ENCODE measurements at places on chromosomes 2 and 18.

DNA sequence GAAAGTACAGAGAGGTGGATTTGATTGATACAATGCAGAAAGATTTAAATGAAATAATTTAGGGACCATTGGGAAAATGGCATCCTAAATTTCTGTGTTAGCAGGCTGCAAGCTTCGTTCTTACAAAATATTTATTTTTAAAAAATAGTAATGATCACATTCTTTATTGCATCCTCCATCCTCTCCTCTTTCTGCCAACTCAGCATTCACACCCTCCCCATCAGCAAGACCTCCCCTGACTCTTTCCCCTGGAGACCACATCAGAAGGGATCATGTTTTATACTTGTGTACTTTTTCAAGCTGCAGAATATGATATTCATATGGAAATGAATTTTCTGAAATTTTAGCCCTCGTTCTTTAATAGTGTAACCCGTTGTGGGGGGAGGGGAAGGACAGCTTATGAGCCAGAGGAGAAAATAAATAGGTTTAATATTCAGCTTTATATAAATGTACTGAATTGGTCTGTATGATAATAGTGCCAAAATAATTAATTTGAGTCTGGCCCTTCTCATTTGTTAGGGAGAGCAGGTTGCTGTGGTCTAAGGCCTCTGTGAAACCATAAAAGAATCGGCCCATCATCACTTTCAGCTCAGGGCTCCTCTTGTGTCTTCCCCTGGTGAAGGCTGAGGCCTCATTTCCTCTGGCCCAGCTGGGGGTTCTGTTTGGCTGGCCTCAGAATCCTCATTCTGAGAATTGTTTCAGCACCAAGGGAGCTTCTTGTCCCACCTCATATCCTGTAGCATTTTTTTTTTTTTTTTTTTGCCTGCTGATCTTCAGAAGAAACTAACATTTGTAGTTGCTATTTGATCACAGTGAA is 330.8 kb downstream of the TXNL1 start:
- no peak for DNase-seq

DNA sequence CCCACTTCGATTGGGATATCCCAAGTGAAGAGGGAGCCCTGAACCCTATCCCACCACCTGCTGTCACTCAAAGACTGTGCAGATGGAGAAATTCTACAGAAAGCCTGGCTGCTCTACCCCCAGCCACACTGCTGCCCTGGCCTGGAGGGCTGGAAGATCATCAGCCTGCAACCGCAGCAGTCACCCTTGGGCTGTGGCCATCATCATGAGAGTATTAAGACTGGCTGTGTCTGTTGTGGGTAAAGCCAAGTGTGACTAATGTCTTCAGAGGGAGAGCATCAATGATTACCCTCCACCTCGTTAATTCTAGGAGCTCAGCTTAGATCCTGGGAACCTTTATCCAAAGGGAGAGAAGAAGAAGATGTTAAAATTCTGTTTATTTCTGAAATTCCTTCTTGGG is 221.5 kb downstream of the TFCP2L1 start:
- DNase-seq: no peak

DNA sequence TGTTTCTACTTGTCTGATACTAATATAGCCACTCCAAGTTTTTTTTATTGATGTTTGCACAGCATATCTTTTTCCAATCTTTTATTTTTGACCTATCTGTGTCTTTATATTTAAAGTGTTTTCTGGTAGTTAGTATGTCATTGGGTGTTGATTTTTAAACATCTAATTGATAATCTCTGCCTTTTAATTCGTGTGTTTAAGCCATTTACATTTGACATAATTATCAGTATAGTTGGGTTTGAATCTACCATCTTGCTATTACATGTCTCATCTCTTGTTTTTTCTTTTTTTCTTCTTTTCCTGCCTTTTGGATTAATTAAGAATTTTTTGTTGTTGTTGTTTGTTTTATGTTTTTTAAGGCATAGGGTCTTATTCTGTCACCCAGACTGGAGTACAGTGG is 44.2 kb downstream of the TAF1B start:
- no peak for DNase-seq

GRCh38 chr2:9199716-9200632 is 6.6 kb upstream of the ASAP2 start:
- no peak for DNase-seq

DNA sequence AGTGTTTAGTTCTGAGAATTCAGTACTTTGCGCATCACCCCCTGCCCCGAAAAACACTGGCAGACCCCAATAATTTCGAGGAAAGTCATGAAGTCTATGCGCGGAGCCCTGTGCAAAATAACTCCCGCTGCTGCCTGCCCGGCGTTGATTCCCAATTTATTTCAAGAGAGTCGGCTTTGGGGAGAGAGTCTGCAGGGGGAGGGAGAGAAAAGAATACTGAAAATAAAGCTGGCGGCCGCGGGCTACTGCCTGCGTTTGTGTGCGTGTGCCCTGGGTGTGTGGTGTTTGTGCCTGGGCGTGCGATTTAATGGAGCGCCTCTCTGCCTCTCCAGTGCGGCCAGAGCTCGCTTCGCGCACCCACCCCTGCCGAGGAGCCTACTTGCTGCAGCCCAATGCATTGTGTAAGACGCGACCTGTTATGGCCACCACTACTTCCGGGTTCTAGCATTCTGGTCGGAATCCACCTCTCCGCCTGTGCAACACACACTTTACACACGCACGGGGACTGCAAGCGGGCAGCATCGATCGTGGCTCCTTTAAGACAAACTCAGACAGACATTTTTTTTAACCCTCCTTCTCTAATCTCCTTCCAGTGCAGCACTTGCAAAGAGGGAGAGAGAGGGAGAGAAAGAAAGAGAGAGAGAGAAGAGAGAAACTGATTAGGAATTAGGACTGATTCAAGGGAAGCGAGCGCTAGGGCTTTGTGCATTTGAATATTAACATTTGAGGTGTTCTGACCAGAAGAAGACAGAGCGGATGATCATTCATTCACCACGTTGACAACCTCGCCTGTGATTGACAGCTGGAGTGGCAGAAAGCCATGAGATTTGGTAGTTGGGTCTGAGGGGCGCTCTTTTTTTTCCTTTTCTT is at the start of gene MEIS1:
Gene MEIS1, plus strand, starts transcription at position 447 of the 870 bp plus-strand sequence. CDS start 732 bp downstream, outside the sequence.
- no peak for DNase-seq

DNA sequence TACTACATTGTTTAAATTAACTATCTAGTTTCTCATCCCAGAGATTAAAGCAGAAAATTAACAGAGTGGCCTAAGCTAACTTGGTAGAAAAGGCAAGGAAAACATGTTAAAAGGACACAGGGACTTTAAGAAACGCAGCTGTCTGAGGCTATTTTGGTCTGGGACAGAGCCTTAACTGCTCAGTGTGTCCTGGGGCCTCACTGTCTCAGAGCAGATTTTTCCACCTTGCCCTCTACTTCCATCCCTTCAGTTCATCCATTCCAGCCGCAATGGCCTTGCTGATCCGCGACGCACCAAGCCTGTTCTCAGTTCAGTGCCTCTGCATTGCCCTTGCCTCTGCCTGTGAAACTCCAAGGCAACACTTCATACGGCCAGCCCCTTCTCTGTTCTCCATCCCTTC is 114.9 kb upstream of the OSR1 start:
- no peak for DNase-seq

- DNase-seq: no peak
These were observed 37.1 kb downstream of the RAMP1 start for GRCh38 chr2:237896507-237896892.

- DNase-seq: no peak
These were observed 541.7 kb downstream of the ERBB4 start for GRCh38 chr2:211996857-211997256.

DNA sequence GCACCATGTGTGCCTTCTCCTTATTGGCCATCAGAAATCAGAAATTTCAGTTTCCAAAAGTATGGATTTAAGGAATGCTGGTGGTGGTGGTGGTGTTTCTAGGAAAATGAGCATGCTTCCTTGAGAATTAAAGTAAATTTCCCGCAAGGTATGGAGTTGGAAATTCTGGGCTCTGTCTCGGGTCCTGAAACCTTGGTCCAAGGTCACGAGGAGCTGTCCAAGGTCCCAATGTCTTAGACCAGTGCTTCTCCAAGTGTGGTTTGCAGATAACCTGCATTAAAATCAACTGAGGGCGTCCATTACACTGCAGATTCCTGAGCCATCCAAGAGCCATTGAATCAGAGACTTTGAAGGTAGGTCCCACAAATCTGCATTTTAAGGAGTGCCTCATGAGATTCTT is 210.9 kb upstream of the PKDCC start:
- DNase-seq: no peak

- no peak for DNase-seq
These were observed 18.0 kb downstream of the MAL start for GRCh38 chr2:95043300-95044093.

Data from activated naive CD4-positive, alpha-beta T cell treated with Interleukin-2 at 50 U/mL for 16 hours (primary cell).